Astrocyte (in vitro differentiated cells and primary cell): ENCODE measurements at places on chromosomes 5 and 9.

- no peak for DNase-seq
Observed at GRCh38 chr5:50964746-50965653, 298.6 kb downstream of the PARP8 start.

GRCh38 chr5:135320718-135321484, 78.1 kb downstream of the MACROH2A1 start:
- DNase-seq = no peak

GRCh38 chr9:70936536-70936935, 184.9 kb downstream of the TRPM3 start:
- DNase-seq = no peak

GRCh38 chr5:124395287-124395686, 351.2 kb downstream of the ZNF608 start:
- DNase-seq = peak; percentile 41

GRCh38 chr9:111853450-111853827, 43.2 kb upstream of the UGCG start:
- DNase-seq = no peak

GRCh38 chr9:96435345-96435744, 14.6 kb upstream of the HABP4 start:
- no peak for DNase-seq

DNA sequence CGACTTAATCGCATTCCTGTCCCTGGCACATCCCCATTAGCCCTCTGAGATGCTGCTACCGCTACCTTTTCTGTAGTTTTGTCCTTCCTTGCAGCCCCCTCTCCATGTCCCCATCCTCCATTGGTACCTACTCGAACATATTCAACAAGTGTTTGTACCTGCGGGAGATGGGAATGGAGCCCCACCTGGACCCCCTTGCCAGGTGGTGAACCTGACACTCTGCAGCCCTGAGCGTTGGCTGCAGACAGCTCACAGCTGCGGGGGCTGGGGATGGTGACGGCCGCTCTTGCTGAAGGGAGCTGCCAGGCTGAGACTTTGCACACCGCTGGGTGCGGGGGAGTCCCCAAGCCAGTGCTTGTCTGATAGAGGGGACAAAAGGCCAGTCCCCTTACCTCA, 96.3 kb upstream of the DAP start:
- no peak for DNase-seq

- no peak for DNase-seq
Observed at GRCh38 chr5:150444770-150445169, 4.8 kb downstream of the RPS14 start.

DNA sequence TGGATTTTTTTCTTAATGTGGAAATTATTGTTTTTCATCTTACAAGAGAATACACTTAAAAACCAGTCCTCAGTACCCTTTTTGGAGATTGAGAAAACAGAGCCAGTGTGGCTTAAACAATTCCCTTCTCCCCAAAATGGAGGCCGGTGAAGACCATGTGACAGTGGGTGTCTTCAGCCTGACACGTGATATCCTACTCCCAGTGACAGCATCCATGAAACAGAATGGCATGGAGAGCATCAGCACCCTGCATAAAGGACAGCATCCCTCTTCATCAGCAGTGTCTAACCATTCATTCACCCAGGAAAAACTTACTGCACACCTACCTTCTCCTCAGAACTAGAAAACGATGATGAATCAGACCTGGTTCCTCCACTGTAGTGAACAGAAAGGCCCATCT, 103.4 kb upstream of the RAI14 start:
- no peak for DNase-seq

GRCh38 chr9:134375430-134376385, 49.5 kb downstream of the RXRA start:
- peak; percentile 43 for DNase-seq

- DNase-seq = no peak
Observed at GRCh38 chr9:107613321-107613720, 123.8 kb upstream of the KLF4 start.

DNA sequence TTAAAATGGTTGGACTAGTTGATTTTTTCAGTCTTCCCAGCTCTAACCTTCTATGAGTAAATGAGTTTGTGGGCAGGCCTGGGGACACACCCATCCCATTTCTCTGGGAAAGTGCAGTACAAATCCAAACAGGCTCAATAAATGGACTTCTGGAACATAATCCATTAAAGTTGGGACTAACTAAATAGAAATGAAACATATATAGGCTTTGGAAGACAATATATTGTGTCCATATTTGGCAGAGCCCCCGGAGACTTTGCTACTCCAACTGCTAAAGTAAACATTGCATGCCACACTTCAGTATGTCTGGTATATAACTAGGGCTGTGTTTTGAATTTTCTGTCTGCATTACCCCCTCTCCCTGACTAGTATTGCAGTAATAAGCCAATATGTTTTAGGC, 191.4 kb upstream of the DAB2 start:
- DNase-seq = no peak

- peak; percentile 10 for DNase-seq
Observed at GRCh38 chr9:93354451-93354850, 97.0 kb upstream of the FAM120A start.

DNA sequence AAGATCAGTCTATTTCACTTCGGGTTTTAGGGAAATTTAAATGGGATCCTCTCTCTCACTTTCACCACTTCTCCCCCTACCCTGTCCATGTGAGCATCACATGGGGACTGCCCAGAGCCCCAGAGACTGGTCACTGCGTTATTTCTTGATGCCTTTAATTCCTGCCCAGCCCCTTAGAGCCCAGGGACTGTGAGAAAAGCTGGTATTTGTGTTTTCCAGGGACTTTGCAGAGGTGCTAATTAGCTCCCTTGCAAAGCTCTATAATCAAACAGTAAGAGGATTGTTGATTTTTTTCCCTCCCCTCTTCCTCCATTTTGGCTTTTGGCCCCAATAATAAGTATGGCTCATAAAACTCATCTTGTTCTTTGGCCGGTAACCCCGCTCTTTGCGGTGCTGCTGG, 35.6 kb downstream of the NTRK2 start:
- no peak for DNase-seq

- DNase-seq = no peak
Observed at GRCh38 chr5:95035891-95036685, 248.8 kb downstream of the MCTP1 start.

DNA sequence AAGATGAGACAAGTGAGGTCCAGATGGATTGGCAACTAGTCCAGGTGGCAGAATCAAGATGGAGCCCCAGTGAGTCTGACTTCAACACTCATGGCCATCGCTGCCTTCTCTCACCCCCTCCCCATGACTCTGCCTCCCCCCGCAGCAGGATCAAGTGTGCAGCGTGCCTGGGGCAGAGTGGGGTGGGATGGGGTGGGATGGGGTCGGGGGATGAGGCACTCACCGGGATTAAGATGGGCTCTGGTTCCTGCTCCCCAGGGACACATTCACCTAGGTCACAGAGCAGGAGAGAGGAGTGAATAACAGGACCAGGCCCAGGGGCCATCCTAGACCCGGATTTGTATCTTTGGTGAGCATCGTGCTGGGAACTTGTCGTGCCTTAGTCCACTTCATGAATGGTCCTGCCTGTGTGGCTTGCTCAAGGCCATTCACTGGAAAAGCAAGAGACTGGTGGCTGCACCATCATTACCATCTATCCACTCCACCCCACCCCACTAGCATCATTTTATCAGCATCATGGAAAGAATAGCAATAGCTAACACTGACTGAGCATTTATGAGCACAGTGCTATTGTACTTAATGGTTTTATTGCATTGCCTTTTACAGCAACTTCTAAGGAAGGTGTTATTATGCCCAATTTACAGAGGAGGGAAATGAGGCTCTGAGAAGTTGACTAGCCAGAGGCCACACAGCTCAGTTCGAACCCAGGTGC, 8.5 kb downstream of the AMBP start:
- no peak for DNase-seq

DNA sequence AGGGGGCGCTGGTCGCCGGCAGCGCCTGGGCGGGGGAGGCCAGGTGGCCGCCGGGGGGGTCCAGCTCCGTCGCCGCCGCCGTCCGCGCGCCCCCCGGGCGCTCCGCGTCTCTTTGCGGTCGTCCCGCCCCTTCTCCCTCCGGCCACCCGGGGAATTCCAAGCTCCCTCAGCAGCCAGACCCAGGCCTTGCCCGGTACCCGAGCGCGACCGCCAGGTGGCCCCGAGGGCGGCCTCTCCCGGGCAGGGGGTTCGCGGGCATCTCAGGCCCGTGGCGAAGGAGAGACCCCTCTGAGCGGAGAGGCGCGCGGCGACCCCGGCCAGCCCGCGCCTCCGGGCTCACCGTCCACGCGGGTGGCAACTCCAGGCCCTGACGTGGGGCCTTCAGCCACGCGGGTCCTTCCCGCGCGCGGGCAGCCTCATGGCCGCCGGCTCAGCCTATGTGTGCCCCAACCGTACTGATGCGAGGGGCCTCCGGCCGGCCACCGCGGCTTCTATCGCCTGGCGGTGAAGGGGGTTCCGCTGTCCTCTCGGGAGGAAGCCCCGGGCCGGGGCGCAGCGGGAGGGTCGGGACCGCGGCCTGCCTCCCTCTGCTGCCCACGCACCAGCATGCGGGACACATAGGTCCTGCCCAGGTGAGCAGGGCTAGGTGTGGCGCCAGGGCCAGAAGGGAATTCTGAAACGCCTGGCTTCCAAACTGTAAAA, 529 bp upstream of the NRARP start:
- DNase-seq = peak; percentile 27

DNA sequence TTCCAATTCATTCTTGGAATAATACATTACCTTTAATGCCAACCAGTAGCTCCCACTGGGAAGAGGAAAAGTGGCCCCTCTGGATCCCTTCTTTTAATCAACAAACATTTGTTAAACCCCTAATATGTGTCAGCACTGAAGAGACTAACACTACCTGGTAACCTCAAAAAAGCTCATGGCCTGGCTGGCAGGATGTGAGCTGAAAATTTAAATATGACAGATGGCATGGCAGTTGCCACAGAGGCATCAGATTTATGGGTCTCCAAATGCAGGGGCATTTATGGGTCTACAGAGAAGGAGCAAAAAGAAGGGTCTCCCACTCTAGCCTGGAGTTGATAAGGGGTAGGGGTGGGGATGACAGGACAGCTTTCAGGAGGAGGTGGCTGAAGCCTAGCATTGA, 12.5 kb downstream of the DNAH5 start:
- no peak for DNase-seq

DNA sequence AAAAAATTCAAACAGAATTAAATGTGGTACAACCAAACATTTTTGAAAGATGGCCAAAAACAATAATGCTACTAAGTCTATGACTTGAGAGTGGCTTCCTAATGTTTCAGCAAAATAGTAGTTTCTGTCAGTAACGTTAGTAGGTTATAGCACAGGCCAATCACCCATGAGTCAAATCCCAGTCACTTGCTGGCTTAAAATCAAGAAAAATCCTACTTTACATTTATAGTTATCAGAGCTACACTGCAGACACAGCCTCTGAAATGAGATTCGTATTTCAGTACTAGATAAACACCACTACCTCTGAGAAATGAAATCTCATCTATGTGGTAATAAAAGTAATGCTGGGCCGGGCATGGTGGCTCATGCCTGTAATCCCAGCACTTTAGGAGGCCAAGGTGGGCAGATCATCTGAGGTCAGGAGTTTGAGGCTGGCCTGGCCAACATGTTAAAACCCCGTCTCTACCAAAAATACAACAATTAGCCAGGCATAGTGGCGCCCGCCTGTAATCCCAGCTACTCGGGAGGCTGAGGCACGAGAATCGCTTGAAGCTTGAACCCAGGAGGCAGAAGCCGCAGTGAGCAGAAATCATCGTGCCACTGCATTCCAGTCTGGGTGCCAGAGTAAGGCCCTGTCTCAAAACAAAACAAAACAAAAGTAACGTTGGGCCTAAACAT, 6.1 kb downstream of the ZDHHC21 start:
- DNase-seq = peak; percentile 91

GRCh38 chr5:35926389-35927051, 11.9 kb downstream of the CAPSL start:
- peak; percentile 8 for DNase-seq

- no peak for DNase-seq
Observed at GRCh38 chr5:82319651-82320376, 41.7 kb upstream of the RPS23 start.

DNA sequence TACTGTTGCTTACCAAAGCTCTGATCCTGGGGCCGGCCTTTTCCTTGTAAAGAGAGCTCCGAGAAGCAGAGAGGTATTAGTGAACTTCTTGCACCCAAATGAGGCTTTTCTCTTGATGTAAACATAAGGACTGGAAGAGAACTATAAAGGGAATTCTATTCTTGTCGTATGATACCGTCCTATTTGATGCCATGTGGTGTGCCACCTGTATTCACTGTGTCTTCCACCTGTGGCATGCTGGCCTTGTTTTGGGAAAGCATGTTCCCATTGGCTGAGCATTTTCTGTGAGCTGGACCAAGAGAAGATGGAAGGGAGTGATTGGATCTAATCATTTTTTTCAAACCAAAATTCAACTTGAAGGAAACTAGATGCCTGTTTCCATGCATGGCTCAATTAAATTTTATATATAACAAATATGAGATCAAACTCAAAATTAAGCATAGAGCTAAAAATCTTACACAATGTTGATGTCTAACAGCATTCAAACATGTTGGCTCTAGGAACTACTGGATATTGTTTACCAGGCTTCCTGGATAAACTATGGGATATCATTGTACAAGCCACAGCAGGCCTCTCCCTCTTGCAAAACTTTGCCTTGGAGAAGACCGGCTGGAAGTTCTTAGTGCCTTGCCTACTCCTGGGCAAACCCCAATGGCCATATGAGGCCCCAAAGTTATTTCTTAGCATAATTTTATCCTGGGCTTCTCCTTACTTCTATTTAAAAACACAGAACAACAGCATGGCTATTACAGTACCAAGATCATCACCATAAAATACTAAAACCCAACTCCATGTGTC, 115.3 kb downstream of the TSSK1B start:
- DNase-seq = no peak

DNA sequence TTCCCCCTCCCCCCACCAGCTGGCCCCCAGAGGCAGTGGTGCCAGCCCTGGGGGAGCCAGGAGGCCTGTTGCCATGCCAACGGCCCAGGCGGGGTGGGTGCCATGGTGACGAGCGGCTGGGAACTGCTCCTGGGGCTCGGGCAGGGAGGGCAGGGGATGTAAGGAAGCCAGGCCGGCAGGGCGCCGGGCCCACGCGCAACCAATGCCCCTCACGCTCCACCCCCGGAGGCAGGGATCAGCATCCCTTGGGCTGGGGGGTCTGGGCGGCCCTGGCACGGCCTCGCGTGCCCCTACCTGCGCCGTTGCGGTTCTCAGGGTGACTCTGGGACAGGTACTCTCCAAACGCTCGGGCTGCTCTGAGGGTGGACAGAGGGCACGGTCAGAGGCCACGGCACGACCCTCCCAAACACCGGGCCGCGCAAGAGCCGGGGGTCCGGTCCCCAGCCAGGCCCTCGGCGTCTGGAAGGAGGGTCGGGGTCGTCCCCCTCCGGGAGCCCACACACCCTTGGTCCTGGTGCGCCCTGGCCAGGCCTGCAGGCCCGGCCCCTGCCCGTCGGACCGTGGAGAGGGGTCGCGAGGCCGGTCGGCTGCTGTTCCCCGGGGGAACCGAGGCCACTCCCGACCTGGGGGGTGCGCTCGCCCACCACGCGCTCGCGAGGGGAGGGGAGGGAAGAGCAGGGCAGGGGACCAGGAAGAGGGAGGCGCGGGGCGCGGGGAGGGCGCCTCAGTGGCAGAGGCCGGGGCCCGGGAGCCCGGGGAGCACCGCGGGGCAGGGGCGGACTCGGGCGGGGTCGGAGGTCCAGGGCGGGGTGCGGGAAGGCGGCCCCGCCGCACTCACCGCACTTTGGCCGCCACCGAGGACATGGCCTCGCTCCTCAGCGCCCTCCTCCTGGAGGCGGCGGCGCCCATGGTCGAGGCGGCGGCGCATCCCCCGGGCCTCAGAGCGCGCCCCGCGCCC, 661 bp downstream of the NSMF start:
- DNase-seq = peak; percentile 8
